AG20443 (cell line): ENCODE measurements at places on chromosomes 4 and X.

GRCh38 chr4:140152751-140153418 lies 1.1 kb downstream of the MAML3 start:
- peak; percentile 48 for DNase-seq

DNA sequence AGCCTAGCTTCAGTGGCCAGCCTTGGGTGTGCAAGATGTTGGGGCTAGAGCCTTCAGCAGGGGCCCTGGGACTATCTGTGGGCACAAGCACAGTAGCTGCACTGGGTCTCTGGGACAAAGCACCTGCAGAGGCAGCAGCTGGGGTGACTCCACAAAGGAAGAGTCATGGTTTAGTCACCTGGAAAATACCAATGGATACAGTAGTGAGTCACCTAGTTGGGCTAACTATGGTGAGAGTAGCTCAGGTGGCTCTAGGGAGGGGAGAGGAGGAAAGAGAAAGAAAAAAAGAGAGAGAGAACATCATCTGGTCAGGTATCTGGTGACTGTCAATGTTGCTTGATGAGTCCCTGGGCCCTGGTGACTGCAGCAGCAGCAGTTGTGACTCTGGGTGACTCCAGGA lies 72.9 kb upstream of the SPIN4 start:
- DNase-seq: no peak

DNA sequence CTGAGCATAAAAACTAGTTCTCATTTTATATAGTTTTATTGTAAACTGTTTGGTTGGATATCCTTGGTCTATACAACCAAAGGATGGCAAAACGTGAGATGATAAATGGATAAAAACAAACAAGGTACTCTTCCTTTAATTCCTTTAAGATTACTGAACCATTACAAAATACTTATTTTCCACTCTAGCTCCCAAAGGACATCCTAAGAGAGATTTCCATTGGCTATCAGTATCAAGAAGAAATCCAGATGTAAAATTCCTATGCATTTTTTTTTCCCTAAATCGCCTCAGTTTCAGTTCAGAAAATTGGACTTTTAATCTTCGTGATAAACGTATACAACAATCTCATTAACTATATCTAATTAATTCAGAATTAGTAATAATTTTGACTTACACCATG lies 2.3 kb downstream of the FBXL5 start:
- DNase-seq: no peak

GRCh38 chrX:106802063-106802387 lies 448 bp upstream of the TBC1D8B start:
- peak; percentile 8 for DNase-seq

- DNase-seq: no peak
Measured at GRCh38 chrX:41382714-41383645, 49.0 kb downstream of the DDX3X start.

GRCh38 chrX:70921709-70922352 lies 9.1 kb downstream of the SLC7A3 start:
- DNase-seq: no peak

GRCh38 chrX:126065901-126066660 lies 100.0 kb downstream of the DCAF12L2 start:
- no peak for DNase-seq

DNA sequence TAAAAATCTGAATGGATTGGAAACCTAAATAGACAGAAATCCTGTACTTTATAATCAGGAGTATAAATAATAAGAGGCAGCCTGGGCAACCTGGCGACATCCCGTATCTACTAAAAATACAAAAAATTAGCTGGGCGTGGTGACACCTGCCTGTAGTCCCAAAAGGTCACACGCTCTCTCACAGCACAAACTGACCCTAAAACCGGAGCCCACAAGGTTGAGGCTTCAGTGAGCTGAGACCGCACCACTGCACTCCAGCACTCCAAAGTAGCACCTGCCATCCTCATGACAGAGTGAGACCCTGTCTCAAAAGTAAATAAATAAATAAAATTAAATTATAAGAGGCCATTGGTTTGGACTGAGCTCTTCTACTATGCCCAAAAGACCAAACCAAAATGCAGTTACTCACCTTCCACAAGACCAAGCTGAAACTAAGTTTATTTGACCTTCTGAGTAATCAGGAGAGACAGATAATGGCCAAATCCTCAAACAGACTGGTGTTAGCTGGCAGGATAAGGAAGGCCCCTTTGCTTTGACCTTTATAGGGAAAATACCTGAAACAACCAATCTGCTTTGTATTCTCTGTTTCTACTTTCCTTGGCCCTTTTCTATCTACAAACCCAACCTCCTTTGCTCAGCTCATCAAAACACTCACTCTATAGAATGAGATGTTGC lies 3.2 kb upstream of the GRSF1 start:
- no peak for DNase-seq

DNA sequence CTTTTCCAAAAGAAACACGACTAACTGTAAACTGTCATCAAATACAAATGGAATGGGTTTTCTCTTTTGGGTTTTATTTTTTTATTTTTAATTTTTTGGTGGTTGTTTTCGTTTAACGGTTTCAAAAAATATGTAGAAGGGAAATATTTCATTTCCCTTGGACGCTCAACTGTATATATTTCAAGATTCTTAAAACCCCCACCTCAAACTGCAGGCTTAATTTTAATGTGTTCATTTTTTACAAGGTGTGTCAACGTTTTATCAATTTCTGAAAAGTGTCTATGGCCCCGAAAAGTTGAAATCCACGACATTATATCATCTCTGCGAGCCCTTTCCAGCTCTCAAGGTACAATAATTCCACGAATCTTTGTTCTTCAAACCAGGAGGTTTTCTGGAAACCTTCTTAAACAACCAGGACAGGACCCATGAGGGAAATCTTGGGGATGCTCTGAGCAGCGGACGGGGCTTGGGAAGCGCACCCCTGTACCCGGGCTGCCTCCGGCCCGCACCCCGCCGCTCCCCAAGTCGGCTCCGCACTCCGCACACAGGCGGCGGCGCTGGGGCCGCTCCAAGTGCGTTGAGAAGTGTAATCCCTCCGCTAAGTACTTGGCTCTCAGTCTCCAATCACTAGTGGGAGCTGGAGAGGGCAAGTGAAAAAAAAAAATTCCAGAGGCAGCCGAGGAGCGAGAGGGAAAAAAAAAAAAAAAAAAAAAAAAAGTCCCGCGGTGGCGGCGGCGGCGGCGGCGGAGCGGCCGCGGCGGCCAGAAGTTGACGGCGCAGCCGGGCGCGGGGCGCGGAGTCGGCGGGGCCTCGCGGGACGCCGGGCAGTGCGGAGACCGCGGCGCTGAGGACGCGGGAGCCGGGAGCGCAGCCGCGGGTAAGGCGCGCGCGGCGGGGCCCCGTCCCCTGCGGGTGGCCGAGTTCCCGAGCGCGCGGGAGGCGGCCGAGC lies at the start of gene BMPR1B:
TSS of gene BMPR1B (plus strand) at position 764 of the 949 bp plus-strand sequence. CDS start 346,470 bp downstream, outside the sequence.
- DNase-seq: peak; percentile 66

DNA sequence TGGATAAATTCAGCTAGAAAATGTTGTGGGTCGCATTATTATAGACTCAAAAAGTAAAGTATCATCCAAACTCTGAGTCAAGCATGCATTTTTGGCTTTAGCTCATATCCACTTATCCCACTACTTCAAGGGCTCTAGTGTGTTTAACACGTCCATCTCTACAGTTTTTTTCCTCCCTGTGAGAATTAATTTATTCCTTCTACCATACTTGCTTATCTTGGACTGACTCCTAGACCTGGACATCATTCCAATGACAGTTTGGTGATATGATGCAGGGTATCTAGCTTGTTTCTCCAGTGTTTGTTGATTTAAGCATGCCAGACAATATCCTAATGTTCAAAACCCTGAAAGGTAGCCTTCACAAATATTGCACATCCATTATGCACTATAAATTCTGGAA lies 1037.1 kb upstream of the INTU start:
- DNase-seq: no peak

- no peak for DNase-seq
Measured at GRCh38 chr4:56648021-56648823, 32.9 kb downstream of the HOPX start.

DNA sequence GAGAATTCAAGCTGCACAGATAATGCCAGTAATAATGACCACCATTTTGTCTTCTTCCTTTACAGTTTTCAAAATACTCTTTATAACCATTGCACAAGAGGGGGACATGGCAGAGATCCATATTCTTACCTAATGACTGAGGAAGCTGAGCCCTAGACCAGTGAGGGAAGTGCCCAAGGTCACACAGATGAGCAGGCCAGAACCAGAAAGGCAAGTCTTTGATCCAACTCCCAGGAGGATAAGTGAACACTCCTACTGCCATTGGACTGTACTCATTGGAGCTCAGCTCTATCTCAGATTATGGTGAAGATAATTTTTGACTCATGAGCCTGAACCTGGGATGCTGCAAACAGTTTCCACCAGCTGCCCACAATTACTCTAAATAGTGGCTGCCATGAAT lies 28.6 kb downstream of the AMER1 start:
- no peak for DNase-seq

DNA sequence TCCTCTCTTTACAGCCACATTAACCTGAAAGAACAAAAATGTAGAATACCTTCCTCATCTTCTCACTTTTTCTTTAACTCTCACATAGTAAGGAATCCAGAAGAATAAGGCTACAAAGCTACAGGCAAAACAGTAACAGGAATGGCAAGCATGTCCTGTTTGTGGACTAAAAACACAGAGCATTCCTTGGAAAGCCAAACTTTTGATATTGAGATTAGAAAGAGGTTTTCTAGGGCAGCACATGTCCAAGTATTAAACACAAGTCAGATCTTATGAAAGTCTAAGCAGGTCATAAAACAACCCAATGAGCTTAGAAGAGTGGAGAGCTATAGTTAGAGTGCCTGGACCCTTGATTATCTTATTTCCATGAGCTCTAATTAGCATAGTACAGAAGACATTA lies 58.2 kb upstream of the FAM9C start:
- no peak for DNase-seq

DNA sequence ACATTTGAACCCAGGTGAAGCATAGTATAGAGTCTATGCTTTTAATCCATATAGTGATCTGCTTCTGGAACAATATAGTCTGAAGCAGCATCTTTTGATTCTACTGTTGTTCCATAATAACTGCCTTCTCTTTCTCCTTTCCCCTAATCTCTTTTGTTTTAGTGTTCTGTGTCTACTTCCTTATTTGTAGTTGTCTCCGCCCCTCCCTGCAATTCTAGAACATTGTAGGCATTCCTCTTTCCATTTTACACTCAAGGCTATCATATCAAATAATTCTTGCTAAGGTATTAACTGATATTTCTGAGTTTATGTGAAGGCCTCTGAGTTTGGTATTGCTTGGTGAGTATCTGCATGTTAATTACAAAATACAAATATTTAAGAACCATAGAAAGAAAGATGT lies 11.6 kb downstream of the BLTP1 start:
- no peak for DNase-seq

DNA sequence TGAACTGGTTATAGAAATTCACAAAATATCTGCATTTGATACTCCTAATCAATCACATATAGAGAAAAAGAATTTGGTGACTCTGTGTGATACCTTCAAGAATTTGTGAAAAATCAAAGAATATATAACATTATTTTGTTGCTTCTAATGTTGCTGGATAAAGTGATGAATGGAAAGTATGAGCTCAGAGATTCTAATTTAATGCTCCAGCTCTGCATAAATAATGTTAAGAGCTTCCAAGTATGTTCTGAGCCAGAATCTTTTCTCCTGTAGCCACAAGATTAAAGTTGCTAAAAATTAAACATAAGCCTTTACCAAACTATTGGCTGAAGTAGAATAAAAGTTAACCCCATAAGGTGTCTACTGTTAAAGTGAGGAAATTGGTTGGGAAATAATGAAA lies 294.7 kb upstream of the CT83 start:
- DNase-seq: no peak

DNA sequence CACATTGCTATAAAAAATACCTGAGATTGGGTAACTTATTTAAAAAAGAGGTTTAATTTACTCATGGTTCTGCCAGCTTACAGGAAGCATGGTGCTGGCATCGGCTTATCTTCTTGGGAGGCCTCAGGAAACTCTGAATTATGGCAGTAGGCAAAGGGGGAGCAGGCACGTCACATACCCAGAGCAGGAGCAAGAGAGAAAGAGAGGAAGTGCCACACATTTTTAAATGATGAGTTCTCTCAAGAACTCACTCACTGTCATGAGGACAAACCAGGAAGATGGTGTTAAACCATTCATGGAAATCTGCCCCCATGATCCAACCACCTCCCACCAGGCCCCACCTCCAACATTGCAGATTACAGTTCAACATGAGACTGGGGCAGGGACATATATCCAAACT lies 10.0 kb upstream of the AFF1 start:
- DNase-seq: no peak

DNA sequence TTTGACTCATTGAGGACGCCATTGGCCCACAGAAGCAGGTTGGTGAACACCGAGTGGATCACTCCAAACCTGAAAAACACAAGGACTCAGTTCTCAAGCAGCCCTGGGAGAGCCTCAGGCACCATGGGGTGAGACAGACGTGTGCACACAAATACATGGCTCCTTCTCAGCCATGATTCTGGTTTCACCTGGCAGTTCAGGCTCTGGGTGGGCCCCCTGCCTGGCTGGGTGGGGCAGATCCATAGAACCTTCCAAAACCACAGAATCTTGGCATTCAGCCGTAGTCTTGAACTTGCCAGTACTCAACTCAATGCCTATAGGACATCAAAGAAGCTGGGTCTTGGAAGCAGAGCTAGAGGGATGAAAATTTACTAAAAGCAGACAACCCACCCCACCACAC lies 24.2 kb downstream of the OTOP1 start:
- no peak for DNase-seq

- no peak for DNase-seq
Measured at GRCh38 chr4:174204164-174204831, 79.2 kb downstream of the FBXO8 start.

DNA sequence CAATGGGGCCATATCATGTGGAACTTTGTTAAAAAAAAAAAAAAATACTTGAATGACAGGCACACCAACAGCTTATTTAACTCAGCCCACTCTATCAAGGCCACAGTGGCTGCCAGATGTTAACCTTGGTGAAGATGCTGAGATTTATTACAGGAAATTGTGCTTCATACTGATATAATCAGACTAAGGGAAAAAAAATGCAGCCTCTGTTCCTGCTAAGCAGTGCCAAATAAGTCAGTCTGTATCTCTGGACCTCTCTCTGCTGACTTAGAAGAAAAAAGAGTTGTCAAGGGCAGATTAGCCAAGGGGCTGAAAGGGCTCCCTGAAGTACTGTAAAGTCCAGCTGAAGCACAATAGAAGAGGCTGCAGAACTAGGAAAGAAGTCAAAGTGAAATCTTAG lies 677.7 kb upstream of the HTR2C start:
- no peak for DNase-seq

- no peak for DNase-seq
Measured at GRCh38 chr4:11456401-11456800, 27.7 kb upstream of the HS3ST1 start.

DNA sequence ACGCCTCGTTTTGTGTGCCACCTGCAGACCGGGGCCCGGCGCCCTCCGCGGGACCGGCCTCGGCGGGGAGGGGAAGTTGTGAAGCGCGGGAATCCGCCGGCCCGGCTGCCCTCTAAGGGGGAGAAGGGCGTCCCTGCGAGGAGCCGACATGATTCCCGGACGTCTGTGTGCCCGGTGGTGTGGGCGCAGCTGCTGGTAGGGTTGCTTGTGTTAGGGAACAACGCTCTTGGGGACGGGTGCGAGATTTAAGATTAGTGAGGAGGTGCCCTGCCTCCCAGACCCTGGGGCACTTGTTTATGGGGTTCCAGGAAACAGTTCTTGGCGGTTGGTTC lies 627 bp downstream of the CDKN2AIP start:
- peak; percentile 52 for DNase-seq
